Daoy (cell line): ENCODE measurements at places on chromosomes 13 and 19. TPM values are rescaled to one million over a fixed set of nuclear protein-coding genes. Genes with fewer than 3 reads are reported as not detected.

The KLK2 gene
- total RNA-seq = 0.06 and 0.48 TPM in 2 replicates

The SIAH3 gene
- 0.06 and 0.12 TPM in 2 replicates for total RNA-seq

GRCh38 chr13:34513526-34513925, 428.5 kb upstream of the NBEA start:
- no peak for DNase-seq

DNA sequence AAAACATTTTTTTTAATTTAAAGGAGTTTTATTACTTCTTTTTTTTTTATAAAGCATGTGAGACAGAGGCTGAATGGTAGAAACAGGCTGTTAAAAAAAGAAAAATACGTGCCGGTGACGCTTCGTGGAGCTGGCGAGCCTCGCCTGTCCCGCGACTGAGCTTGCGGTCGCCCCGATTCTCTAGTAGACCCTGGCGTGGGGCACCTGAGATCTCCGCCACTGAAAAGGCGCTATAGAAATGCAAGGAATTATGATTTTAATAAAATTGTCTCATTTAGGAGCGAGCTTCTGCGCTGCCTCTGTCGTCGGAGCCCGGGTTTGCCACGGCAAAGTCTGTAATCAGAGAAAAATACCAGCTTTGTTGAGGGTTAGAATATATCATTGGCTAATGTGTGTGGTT, 18.4 kb downstream of the NFIX start:
- DNase-seq = no peak

GRCh38 chr13:53839461-53839860, 810.8 kb downstream of the OLFM4 start:
- no peak for DNase-seq

- DNase-seq = no peak
Observed at GRCh38 chr13:49853535-49853934, 61.1 kb upstream of the KPNA3 start.

GRCh38 chr19:16373532-16373931, 48.9 kb downstream of the KLF2 start:
- DNase-seq = no peak

- no peak for DNase-seq
Observed at GRCh38 chr13:102484329-102484728, 82.5 kb upstream of the FGF14 start.

- DNase-seq = peak; percentile 21
Observed at GRCh38 chr19:3976495-3977241, 5.8 kb upstream of the DAPK3 start.

The CLEC17A gene
- total RNA-seq = 0.42 TPM in 1 of 2 replicates, not detected in the other

DNA sequence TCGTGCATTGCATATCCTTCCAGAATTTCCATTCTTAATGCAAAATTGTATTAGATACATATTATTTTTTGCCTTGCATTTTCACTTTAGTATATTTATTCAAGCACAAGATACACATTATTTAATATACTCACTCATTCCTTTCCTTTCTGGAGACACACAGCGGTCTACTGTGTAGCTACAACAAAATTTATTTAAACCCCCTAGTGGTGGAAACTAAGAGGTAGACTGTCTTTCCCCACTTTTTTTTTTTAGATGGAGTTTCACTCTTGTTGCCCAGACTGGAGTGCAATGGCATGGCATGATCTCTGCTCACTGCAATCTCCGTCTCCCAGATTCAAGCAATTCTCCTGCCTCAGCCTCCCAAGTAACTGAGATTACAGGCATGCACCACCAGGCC, 2040.3 kb upstream of the PCDH20 start:
- no peak for DNase-seq

GRCh38 chr13:80444240-80445015, 103.5 kb upstream of the SPRY2 start:
- no peak for DNase-seq

DNA sequence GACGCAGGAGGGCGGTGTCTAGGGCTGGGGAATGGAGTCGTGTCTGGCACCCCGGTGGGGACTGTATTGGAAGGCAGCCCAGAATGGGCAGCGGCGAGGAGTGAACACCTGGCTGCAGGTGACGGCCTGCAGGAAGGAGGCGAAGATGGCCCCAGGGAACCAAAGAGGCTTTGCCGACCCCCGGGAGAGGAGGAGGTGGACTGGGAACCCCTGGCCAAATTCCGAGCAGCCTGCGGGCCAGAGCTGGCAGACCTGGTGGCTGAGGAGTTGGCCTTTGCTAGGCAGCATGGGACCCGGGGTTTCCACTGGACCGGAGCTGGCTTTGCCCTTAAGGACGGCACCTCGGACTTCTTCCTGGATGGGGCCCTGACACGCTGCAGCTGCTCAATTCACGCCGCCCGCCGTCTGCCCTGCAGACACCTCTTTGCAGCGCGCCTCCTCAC, 25.9 kb downstream of the ZSWIM9 start:
- no peak for DNase-seq

GRCh38 chr19:16572332-16573211, at the start of gene SLC35E1:
Gene SLC35E1 (minus strand): TSS chr19:16572415. CDS start chr19:16572364, 51 bp downstream.
- DNase-seq = peak; percentile 99

The CYP4F8 gene
- not detected in 2 replicates for total RNA-seq

The FLT3LG gene
- 1.5 and 4.7 TPM in 2 replicates for total RNA-seq

The UGGT2 gene
- total RNA-seq = 31.0 and 41.2 TPM in 2 replicates

DNA sequence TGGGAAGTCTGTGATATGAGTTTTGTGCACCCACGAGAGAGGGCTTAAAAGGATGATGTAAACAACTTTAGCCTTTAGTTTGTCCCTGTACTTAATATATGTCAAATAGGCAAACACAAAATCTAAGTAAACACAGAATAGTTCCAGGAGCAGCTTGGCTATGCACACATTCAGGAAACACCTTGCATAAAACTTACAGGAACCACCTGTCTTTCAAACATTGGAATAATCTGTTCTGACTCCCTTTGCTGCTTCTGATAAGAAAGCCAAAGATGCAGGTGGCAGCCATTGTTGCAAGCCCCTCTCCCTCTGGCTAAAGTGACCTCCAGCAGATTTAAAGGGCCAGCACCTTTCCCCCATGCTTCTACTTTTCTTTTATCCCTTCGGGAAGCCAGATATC, 4.7 kb downstream of the EEF1AKMT1 start:
- DNase-seq = no peak

GRCh38 chr19:34504273-34504808, 22.8 kb downstream of the WTIP start:
- DNase-seq = no peak

GRCh38 chr19:11155373-11156120, at the start of gene SPC24:
Gene SPC24 (minus strand): TSS chr19:11155782. CDS start chr19:11155776, 6 bp downstream.
- DNase-seq = peak; percentile 99

The IZUMO2 gene
- total RNA-seq = not detected in 2 replicates

DNA sequence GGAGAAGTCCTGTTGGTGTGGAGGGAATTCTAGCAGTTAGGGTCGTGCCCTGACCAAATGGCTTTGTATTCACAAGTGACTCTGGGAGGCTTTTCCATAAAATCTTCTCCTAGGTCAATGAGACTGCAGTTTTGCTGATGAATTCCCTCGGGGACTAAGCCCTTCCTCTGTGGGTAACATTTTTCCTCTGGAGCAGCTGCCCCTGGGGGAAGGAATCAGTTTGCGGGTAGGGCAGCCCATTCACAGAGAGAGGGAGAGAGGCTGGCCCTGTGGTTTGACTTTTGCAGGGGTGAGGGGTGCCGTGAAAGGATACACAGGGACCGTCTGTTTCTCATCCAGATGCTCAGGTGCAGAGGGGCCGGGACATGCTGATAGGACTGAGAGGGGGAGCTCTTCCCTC, 67.3 kb downstream of the ERICH6B start:
- DNase-seq = no peak

DNA sequence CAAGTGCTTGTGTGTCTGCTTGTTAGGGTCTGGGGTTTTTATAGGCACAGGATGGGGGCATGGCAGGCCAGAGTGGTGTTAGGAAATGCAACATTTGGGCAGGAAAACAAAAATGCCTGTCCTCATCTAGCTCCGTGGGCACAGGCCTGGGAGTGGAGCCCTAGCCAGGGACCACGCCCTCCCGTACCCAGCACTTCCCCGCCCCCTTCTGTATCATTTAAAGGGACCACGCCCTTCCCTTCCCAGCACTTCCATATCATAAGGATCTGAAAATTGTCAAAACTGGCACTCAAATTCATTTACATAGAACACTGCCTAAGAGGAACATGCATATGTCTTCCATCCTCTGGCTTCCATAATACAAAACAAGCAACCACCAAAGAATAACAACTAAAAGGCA, 185.8 kb downstream of the B3GLCT start:
- peak; percentile 5 for DNase-seq

DNA sequence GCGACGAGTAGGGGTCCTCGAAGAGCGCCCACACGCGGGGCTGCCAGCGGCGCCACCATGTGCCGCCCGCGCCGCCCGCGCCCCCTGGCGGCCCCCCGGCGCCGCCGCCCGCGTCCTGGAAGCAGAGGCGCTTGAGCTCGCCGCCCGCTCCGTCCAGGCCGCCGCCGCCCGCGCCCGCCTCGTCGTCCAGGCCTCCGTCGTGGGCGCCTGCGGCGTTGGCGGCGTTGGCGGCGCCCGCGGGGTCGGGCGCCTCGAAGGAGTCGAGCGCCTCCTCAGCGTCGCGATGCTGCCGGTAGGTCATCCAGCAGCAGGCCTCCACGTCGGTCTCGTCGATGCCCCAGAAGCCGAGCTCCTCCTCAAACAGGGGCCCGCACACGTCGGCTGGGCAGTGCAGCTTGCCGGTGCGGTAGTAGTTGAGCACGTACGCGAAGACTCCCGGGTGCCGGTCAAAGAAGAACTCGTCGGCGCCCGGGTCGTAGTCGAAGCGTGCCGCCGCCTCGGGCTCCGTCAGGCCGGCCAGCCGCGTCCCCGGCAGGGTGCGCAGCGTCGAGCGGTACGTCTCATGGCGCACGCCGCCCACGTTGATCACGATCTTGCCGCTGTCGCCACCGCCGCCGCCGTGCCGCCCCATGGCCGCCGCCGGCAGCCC, 829 bp downstream of the KCNC3 start:
- DNase-seq = peak; percentile 57

DNA sequence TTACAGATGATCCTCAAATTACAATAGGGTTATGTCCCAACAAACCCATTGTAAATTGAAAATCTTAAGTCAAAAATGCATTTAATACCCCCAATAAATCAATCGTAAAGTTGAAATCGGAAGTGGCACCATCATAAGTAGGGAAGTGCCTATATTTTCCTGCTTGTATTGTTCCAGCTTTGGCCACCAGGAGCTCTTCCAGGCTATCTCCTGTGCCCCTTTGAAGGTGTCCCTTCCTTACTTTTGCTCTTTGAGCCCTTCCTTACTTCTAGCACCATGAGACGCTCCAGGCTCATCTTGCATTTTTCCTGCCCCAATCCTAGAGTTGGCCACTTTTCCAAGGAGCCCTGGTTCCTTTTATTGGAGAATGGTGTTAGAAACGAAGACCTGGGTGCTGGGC, 163.0 kb upstream of the TSC22D1 start:
- DNase-seq = no peak

DNA sequence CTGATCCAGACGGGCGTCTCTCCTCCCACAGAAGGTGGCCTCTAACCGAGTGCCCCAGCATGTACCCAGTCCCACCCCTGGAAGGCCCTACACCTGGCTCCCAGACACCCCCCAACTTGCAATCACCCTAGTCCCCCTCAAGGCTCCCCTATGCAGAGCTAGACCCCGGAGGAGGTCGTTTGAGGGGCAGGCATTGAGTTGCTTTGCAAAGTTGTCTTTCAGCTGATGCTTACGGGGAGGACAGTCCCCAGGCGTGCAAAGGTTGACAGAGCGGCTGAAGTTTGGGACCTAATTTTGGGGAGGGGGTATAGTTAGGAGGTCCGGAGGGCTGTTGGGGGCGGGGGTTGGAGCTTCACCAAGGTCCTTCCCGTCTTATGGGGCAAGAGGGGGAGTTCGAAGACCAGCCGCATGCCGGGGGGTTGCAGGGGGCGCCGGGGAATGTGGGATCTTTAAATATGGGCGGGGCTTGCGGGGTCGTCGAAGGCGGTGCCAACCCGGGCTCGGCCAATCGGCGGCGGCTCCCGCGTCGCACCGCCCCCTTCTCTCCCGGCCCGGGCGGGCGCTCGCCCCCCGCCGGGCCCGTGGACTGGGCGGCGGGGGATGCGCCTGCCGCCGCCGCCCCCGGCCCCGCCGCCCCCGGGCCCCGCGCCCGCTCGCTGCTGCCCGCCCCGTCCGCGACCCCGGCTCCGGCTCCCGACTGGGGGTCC, at the start of gene KCNN1:
Gene KCNN1 (plus strand): TSS at position 558 of the 707 bp plus-strand sequence. CDS start 6,782 bp downstream, outside the sequence.
- no peak for DNase-seq

DNA sequence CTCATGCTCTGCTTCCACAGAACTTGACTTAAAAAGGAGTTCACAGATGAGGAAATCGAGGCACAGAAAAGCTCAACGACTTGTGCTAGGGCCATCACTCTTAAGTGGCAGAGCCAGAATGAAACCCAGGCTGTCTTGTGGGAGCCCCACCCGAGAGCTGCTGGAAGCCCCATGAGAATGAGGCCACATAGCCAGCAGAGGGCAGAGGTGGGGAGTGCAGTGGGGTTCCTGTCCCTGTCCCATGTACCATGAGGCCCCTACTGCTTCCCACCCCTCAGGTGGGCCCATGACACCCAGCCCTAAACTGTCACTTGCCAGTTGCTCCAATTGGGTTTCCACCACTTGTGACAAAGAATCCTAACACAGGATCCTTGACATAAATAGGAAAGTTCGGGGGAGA, 175.9 kb downstream of the IRS2 start:
- DNase-seq = peak; percentile 12

DNA sequence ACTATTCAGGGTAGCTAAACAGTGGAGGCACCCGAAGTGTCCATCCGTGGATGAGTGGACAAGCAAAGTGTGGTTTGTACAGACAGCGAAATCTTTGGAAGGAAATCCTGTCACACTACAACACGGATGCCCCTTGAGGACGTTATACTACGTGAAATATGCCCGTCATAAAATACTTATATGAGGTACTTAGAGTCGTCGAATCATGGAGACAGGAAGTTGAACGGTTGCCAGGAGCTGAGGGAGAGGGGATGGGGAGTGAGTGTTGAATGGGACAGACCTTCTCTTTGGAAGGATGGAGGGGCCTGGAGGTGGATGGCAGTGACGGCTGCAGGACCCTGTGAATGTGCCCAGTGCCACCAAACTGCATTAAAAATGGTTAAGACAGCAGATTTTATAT, 11.6 kb downstream of the ATP4B start:
- DNase-seq = no peak

GRCh38 chr13:41909506-41909905, 51.4 kb downstream of the VWA8 start:
- DNase-seq = no peak

DNA sequence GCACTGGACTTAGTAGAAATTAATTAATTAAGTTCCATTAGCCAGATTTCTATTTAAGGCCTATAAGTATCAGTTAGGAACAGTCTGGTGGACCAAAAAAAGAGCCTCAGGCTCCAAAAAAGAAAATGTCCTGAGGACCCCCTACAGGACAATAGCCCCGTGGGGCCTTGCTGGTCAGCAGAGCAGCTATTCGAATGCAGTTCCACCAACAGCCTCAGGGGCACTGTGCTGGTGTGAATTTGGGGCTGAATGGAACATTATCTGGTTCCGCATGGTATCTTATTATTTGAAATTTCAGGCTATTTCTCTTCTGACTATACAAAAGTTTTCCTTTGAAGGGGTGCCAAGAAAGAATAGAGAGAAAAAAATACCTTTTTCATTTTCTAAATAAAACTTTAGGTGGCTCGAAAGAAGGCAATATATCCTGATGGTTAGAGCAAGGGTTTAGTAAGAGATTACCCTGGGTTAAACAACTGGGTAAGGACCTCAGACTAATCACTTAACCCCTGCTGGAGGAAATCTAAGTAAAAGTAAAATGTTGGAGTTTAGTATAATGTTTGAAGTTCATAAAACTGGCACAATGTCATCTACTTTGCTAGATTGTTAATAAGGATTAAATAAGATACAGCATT, 147.2 kb downstream of the MIPEP start:
- DNase-seq = peak; percentile 6
